ENCODE measurements at places on chromosomes 5 and 9.

DNA sequence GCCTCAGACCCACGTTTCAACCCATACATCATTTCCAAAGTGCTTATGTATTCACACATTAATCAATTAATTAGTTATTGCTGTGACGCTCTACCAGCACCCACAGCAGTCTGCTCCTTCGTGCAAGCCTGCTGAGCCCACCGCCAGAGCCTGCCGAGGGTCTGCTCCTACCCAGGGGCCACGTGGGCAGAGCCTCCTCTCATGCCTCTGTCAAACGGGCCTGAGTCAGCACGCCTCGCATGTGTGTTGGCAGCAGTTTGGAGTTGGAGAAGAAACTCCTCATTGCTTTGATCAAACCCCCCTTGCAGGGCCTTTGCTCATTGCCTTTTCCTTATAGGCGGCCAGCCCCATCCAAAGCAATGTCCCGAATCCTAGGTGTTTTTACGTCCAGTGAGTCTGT is 256.2 kb upstream of the IRX4 start:
- no peak for DNase-seq

- DNase-seq: no peak
Measured at GRCh38 chr9:135010586-135010860, 76.9 kb upstream of the OLFM1 start.

DNA sequence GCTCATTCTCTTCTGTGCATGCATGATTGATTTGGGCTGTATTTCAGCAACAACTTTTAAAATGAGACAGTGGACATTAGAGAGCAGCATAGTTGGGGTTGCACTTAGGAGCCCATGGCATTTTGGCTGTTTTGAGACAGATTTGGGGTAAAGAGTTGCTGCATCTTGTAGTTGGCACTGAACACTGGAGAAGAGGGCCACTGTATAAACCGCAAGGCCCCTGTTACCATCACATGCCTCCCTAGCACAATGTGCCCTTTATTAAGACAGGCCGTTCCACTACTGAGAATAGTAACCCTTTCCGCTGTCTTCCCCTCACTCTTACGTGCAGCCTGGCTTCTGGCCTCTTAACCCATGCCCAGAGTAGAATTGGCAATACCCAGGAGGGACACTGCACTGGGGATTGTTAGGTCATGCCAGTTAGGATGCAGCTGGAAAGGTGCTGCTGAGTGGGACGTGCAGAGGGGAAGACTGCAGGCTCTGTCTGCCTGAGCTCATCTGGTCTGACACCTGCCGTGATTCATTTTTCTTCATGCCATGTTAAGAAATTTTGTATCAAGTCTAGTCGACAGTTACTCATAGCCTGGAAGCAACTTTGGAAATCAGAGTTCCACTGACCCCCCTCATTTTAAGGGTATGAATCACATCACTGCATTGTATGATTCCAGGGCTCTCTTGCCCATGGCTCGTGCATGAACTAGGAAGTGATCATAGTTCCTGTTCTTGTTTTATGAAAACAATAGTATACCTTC is 146.9 kb upstream of the DMRT1 start:
- DNase-seq: peak; percentile 43

DNA sequence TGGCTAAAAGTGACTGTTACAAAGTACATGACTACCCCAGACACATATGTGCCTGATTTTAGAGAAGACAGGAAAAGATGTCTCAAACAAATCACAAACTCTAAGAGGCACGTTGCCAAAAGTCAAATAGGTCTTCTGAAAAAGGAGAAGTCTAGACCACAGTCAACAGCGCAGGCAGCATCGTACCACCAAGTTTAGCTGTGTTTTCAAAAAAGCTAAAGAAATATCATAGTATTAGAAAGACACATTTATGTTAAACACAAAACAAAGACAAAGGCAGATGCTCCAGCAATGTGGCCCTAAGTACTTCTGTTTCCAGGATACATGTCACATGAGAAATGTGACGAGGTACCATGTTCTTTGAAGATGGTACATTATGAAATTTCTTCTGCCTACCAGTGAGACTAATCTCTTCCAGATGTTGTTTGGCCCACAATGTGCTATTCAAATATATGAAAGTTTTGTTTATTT is 43.5 kb downstream of the LPAR1 start:
- peak; percentile 16 for DNase-seq

GRCh38 chr5:58330781-58331180 is 129.1 kb downstream of the PLK2 start:
- DNase-seq: no peak

DNA sequence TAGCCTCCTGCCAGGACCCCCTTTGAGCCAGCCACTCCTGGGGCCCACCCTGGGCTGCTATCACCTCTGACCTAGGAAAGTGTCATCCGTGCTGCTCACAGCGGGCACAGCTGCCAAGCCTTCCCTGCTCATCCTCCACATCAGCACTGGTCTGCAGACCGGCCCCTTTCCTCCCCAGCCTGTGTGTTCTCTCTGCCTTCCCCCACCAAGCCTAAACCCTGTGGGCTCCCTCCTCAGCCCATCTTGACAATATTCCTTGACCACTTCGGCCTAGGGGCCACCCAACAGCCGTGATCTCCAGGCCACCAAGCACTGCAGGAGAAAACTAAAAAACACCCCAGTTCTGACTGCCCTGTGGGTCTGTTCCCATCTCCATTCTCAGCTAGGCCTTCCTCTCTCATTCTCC is 135.1 kb downstream of the DAB2IP start:
- DNase-seq: no peak

GRCh38 chr9:108830272-108830671 is 25.5 kb downstream of the ACTL7B start:
- DNase-seq: no peak

GRCh38 chr9:27437652-27438373 is 86.3 kb upstream of the IFNK start:
- peak; percentile 43 for DNase-seq

- DNase-seq: peak; percentile 24
Measured at GRCh38 chr9:78021697-78022096, 9.9 kb downstream of the GNAQ start.

DNA sequence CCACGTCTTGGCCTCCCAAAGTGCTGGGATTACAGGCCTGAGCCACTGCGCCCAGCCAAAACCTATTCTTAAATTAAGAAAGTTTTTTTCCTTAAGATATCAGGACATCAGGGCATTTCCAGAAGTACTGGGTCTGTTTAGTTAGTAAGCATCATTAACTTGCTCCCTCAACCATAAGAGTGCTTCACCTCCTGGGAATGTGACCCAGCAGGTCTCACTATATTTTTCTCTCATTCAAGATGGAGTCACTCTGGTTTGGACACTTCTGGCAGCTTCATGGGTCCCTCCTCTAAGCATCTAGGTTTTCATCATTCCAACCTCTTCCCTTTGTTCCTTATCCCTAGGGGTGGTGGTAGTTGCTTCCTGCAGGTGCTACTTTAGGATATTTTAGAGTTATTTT is 10.3 kb upstream of the BRD3OS start:
- no peak for DNase-seq

DNA sequence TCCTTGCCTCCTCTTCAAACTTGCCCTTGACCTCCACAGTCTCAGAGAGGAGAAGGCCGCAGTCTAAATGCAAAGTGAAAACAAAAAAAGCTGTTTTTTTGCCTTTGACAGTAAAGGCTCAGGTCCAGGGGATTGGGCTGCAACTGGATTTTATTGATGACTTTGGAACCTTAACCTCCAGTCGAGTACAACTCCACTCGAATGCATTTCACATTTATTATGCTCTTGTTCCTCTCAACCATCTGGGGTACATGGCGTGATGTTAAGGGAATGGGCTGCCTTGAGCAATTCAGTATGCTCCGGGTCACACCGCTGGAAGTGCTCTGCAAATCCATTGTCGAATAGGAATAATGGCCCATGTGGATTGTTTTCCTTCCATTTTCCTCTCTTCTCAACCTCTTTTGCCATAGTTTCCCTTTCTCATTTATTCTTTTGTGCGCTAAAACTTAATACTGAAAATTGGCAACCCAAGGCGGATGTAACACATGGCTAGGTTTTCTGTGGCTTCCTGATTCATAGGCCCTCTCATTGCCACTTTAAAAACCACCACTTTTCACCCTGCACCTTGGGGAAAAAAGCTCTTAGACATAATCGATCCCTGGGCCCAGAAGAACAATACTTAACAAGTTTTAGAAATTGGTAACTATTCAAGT is 34.3 kb downstream of the ITK start:
- DNase-seq: no peak

DNA sequence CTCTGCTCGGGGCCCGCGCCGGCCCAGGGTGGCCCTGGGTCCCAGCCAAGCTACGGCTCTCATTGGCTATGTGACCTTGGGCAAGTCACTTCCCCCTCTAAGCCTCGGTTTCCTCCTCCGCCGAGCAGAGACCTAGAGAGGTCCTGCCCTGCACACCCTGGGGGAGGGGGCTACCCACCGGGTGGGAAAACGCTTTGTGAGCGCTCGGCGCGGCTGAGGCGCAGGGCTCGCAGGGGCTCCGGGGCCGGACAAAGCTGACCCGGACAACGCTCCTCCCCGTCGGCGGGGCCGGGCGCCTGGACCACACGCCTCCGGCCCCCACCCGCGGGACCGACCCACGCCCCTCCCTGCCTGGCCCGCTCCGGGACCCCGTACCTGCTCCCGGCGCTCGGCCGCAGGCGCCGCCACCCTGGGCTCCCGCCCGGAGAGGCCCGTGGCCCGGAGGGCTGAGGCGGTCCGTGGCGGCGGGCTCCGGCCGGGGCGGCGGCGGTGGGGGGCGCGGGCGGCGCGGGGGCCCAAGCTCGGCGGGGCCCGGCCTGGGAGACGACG is 85.7 kb upstream of the MELK start:
- peak; percentile 48 for DNase-seq

- DNase-seq: peak; percentile 80
Measured at GRCh38 chr9:114108016-114108833, 9.1 kb upstream of the KIF12 start.

DNA sequence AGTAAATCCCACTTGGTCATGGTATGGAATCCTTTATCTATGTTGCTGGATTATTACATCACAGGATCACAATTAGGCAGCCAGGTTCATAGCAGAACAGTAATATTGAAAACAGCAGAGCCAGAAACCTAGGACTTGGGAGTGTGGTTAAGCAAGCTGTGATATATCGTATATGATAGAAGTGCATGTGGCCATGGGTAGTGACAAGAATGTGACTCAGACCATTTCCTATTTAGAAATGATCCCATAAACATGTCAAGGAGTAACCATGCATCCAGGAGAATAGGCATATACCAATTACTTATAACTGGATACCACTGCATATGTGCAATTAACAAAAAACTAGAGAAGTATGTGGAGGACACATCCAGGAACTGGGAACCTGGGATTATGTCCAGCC is 31.2 kb downstream of the AMBP start:
- DNase-seq: no peak

DNA sequence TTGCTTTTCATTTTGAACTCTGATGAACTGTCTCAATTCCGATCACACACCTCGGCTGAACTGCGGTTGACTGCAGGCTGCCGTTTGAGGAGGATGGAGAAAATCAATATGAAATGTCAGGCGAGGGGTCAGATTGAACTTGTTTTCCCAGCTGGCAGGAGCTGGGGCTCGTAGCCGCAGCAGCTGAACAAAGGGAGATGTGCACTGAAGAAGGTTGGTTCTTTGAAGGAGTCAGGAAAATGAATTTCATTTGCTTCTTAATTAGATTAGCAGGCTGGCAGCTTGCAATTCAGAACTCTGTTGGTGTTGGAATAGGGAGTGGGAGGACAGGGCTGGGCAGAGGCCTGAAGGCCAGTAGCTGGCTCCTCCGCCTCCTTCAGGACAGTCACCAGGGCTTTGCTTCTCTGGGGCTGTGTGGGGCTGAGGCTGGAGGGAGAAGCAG is 117.4 kb upstream of the GPR151 start:
- DNase-seq: no peak

- peak; percentile 49 for DNase-seq
Measured at GRCh38 chr5:138953387-138954256, 78.5 kb upstream of the LRRTM2 start.

- DNase-seq: no peak
Measured at GRCh38 chr5:10418654-10419345, 22.9 kb upstream of the ROPN1L start.

DNA sequence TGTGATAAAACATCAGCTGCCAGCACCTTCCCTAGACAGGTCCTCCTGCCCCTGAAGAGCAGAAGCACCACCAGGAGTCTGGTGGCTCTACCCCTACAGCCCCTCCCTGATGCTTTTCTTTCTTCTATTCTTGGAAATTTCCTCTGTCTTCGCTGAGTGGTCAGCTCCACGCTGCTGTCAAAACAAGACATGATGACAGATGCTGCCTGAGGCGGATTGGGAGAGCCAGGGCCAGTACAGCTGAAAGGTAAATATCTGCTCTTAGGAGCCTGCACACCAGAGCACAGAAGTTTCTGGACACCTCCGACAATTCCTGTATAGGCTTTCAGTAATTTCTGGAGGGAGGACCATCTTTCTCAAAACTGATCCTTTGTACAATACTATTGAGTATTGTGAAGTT is 4.7 kb upstream of the OR1Q1 start:
- no peak for DNase-seq

GRCh38 chr9:109815366-109815947 is 35.5 kb downstream of the PALM2AKAP2 start:
- no peak for DNase-seq

- DNase-seq: no peak
Measured at GRCh38 chr5:95931079-95931833, 30.4 kb downstream of the ELL2 start.

- DNase-seq: no peak
Measured at GRCh38 chr5:961711-962240, 46.8 kb upstream of the NKD2 start.

GRCh38 chr5:135729321-135729786 is 105.1 kb upstream of the SLC25A48 start:
- DNase-seq: peak; percentile 50

DNA sequence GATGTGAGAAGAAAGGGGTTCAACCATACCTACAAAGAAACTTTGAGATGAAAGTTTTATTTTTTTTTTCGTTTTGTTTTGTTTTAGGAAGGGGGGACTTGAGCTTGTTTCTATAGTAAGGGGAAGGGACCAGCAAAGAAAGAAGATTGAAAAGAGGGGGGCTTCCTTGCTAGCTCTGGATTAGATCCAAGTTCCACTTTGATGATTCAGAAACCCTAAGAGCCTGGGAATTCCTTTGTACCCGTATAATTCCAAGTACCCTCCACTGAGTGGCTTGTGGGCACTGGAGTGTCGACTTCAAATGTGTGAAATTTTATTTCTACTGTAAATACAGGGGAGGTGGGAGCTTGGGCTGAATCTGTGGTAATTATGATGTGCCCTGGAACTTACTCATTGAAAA is 10.9 kb downstream of the MAMDC2 start:
- no peak for DNase-seq

Data from inflammatory macrophage treated with lipopolysaccharide for 1 hour (primary cell).